Stimulated activated naive B cell treated with anti-CD40 and anti-IgM and Interleukin-4, amounts not matched to agents 10 μg/mL and 1 μg/mL and 100 μg/mL, for 72 hours (primary cell): ENCODE measurements at places on chromosomes 12 and 14.

DNA sequence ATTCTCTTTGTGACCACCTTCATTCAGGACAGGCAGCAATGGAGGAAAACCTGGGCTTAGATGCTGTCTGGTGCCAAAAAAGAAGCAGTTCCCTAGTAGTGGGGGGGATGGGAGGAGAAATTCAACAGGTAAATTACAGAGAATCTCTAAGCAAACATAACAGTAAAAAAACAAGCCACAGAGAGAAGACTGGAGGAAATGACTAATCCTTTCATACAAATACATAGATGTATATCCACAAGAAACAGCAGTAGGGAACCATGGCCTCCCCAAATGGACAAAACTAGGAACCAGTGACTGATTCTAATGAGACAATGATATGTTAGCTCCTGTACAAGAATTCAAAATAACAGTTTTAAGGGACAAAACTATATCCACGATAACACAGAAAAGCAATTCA lies 513.0 kb downstream of the NAV3 start:
- DNase-seq = no peak
- no peak overlapping the region for H3K4me3 ChIP-seq
- no peaks in the 10 kb centered on the region for H3K4me1 ChIP-seq
- no peaks in the 10 kb centered on the region for H3K27me3 ChIP-seq

GRCh38 chr12:129393357-129393937 lies 510.4 kb downstream of the TMEM132D start:
- no peak for DNase-seq
- H3K27ac ChIP-seq = no peak overlapping the region
- no peaks in the 10 kb centered on the region for H3K27me3 ChIP-seq
- H3K4me3 ChIP-seq = no peak overlapping the region
- no peaks in the 10 kb centered on the region for H3K4me1 ChIP-seq

GRCh38 chr12:114269153-114269552 lies 136.8 kb downstream of the TBX5 start:
- H3K27me3 ChIP-seq = peaks cover 5% of the 10 kb centered on the region
- no peaks in the 10 kb centered on the region for H3K36me3 ChIP-seq
- no peak overlapping the region for H3K27ac ChIP-seq
- H3K4me3 ChIP-seq = no peak overlapping the region
- no peak for DNase-seq

GRCh38 chr14:59688224-59689170 lies 111.9 kb upstream of the CCDC175 start:
- no peak overlapping the region for H3K27ac ChIP-seq
- DNase-seq = peak; percentile 36
- H3K27me3 ChIP-seq = peaks cover 24% of the 10 kb centered on the region
- no peaks in the 10 kb centered on the region for H3K4me1 ChIP-seq
- H3K36me3 ChIP-seq = no peaks in the 10 kb centered on the region

- no peak overlapping the region for H3K27ac ChIP-seq
- H3K27me3 ChIP-seq = peaks cover 74% of the 10 kb centered on the region
- H3K36me3 ChIP-seq = no peaks in the 10 kb centered on the region
- no peak for DNase-seq
- peaks cover 21% of the 10 kb centered on the region for H3K4me1 ChIP-seq
Measured at GRCh38 chr12:50059440-50060119, 2.2 kb downstream of the ASIC1 start.

GRCh38 chr14:55265197-55265596 lies 6.0 kb upstream of the FBXO34 start:
- H3K36me3 ChIP-seq = peaks cover 10% of the 10 kb centered on the region
- peak overlapping the region; percentile 2 for H3K27ac ChIP-seq
- peaks cover 6% of the 10 kb centered on the region for H3K4me1 ChIP-seq
- no peak overlapping the region for H3K4me3 ChIP-seq
- peak; percentile 22 for DNase-seq
